Fibroblast of lung (primary cell): ENCODE measurements at places on chromosomes 16 and 17. TPM values are rescaled to one million over a fixed set of nuclear protein-coding genes. Genes with fewer than 3 reads are reported as not detected.

GRCh38 chr16:68499006-68499405, 40.1 kb upstream of the ZFP90 start:
- DNase-seq = no peak

GRCh38 chr16:12067714-12068401, 91.3 kb downstream of the SNX29 start:
- peak; percentile 89 for DNase-seq

DNA sequence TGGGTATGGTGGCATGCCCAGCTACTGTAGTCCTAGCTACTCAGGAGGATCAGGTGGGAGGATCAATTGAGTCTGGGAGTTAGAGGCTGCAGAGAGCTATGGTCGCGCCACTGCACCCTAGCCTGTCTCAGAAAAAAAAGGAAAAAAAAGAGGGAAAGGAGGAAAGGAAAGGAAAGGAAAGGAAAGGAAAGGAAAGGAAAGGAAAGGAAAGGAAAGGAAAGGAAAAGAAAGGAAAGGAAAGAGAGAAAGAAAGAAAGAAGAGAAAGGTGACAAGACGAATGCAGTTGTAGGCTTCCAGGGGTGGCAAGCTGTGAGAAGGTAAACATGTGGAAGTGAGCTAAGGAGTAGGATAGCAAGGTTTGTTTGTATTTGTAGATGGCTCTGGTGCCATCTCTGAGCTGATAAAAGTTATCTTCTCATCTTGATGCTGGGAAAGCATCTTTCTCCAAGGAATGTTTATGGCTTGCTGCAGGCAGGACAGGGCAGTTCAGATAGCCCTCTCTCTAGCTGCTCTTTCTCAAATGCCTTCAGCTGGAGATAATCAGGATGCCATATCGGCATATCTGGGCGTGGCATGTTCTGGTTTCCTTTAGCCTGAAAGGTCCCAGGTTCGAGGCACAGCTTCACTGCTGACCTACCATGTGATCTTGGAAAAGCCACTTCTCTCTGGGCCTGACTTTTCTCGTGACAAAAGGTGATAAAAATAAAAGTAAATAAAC, 2.8 kb upstream of the NOS2 start:
- no peak for DNase-seq

- DNase-seq = peak; percentile 29
Measured at GRCh38 chr16:22358000-22358399, 16.4 kb downstream of the CDR2 start.

DNA sequence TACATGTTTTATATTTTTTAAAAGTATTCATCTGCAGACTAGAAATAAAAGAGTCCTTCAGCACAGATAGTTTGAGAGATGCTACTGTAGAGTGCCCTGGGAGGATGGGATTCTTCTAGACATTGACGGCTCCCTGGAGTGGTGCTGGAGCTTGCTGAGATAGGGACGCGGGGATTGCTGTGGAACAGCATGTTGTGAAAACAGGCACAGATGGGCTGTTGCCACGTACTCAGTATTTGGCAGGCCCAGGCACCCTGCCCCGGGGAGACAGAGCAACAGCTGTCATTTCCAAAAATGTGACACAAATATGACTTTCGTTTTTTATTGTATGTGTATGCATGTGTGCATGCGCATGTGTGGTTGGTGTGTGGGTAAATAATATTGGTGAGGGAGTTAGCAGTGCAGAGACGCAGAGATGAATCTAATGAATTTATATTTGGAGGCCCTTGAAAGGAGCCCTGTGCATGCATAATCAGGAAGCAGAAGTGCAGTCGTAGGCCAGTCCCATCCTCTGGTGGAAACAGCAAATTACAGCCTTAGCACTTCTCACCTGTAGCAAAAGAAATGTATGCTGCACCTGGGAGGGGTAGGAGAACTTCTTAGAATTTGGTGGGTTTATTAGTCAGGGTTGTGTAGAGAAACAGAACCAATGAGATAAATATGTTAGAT, 6.2 kb upstream of the ABCA8 start:
- no peak for DNase-seq

DNA sequence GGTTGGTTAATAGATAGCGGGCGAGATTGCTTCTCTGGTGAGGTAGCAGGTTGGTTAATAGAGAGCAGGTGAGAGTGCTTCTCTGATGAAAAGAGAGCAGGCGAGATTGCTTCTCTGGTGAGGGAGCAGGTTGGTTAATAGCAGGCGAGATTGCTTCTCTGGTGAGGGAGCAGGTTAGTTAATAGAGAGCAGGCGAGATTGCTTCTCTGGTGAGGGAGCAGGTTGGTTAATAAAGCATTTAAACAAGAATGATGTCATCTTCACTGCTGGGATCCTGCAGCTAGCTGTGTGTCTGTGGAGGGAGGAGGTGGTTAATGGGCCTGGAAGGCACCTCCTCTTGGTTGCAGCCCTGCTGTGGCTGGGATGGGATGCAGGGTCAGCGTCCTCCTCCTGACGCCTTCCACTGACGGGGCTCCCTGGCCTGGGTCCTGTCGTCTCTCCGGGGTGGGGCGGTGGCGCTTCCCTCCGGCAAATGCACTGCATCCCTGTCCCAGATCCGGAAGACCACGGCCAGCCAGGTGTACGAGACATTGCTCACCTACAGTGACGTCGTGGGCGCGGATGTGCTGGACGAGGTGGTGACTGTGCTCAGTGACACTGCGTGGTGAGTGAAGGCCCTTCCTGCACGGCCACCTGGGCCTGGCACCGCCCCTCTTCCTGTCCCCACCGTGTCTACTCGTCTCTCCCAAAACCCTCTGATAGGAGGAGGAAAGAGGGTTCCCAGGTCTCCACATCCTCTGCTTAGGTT, 99.2 kb upstream of the ZNF750 start:
- DNase-seq = no peak

DNA sequence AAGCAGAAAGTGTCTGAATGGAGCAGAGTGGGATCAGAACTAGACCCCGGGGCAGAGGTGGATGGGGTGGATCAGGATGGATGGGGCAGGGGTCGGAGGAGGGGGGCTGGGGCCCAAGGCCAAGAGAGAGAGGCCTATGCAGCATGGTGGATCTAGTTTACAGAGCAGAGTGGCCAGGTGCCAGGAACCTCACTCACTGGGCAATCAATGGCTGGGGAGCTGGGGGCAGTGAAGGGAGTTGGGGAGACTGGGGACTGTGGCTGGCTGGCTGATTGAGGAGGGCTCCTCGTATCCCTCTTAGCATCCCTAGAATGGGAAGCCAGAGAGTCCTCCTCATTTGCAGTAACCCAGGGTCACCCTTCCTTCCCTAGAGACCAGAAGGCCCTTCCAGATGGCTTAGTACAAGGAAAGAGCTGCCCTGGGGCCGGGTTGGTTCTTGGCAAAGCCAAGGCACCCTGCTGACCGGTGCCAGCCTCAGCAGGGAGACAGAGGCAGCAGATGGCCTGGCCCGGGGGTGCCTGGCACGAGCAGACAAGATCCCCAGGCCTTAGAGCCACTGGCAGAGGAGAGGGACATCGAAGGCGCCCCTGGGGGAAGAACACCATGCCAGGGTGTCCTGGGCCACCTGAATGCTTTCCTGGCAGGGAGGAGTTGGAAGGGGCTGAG, 36.8 kb downstream of the SRCIN1 start:
- no peak for DNase-seq

DNA sequence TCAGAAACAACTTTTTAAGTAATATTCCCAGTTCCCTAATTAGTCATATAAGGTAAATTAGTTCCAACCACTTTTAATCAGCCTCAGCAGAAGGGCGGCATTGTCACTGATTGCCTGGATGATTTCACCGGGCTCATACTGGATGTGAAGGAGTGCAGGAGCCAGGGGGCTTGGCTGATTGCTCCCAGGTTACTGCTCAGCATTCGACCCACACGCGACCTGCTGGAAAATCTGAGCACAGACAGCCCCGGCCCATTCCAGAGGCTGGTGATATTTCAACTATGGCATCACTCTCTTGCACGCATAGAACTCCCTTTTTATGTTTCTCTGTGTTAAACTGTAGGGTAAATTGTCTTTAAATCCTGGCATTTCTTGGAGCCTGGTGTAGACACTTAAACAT, 34.2 kb downstream of the CPPED1 start:
- DNase-seq = no peak

GRCh38 chr17:81286491-81287145, 8.5 kb downstream of the SLC38A10 start:
- DNase-seq = no peak

- peak; percentile 82 for DNase-seq
Measured at GRCh38 chr17:80082403-80083135, 18.8 kb upstream of the GAA start.

GRCh38 chr17:59101178-59101577, 5.5 kb downstream of the TRIM37 start:
- DNase-seq = no peak

DNA sequence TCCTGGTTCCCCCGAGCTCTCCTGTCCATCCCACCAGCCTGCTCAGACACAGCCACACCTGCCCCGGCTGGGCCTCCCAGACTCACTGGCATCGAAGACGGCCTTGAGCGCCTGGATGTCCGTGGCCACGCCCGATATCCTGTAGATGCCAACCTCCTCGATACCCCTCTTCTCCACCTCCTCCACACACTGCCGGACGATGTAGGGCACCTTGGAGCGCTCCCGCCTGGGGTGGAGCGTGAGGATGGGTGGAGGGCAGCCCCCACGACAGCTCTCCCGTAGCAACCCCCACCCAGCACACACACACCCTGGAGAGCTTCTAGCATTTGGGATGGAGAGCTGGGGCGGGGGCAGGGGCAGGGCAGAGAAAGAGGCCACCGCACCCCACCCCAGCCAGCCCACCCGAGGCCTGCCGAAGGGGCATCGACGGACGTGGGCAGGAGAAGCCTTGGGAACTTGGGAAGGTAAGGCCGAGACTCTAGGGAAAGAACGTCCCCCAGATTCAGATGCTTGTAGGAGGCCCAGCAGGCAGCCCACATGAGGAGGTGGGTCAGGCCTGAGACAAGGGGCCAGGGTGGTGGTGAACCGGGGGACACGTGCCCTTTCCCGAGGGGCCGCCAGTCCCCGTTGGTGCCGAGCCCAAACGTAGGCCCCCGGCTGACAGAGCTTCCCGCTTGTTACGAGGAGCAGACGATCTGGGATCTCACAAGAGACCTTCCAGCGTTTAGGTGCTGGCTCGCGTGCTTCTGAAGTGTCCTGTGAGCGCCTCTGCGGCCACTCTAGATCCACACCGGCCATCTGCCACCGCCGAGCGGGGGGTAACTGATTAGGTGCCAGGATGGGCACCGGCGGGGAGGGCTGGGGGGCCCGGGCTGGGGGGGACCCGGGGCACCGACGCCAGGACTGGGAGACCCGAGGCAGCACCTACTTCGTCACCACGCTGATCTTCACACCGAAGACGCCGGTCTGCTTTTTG, 15.1 kb downstream of the TIMM22 start:
- no peak for DNase-seq

- DNase-seq = peak; percentile 51
Measured at GRCh38 chr17:81471818-81472456, 40.7 kb downstream of the ACTG1 start.

- no peak for DNase-seq
Measured at GRCh38 chr16:75620326-75621169, 2.5 kb downstream of the ADAT1 start.

DNA sequence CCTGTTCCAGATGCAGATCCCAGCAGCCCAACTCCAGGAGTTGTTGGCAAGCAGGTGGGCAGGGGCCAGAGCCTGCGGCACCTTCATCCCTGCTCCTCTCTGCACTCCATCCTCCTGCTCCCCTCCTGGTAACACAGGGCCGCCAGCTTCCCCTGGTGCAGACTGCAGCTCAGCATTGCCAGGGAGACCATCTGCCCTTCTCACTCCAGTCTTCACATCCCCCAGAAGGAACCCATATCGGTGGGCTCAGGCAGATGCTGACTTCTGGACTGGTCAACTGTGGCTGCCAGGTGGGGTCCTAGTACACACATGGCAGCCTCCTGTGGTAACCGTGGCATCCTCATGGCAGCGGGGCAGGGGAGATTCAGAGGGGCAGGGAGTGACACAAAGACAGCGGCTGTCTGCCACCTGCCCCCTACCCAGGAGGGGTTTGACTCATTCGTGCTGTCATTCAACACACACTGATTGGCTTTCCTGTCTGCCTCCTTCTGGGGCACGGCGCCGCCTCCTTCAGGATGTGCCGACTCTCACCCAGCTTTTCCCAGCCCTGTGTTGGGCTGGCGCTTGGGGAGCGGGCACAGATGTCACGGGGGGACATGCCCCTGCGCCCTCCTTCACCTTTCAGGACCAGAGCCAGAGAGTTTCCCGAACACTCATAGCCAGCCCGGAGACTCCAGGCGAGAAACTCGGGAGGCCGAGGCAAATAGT, 120.9 kb downstream of the CMIP start:
- no peak for DNase-seq

DNA sequence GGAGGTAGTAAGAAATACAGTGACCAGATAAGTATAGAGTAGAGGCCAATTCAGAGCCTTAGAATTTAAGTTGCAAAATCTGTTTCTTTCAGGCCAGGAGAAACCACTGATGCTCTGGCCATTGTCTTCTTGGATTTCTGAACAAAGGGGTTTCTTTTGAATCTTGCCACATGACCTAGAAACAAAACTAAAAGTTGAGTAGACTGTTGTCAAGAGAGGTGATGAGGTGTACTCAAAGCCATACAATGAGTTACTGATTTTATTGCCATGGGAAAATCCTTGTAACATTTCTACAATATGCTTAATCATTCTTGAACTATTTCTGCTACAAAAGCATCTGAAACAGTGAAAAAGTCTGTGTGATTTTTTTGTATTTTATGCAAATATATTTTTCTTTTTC, 881.3 kb downstream of the CDH11 start:
- no peak for DNase-seq

DNA sequence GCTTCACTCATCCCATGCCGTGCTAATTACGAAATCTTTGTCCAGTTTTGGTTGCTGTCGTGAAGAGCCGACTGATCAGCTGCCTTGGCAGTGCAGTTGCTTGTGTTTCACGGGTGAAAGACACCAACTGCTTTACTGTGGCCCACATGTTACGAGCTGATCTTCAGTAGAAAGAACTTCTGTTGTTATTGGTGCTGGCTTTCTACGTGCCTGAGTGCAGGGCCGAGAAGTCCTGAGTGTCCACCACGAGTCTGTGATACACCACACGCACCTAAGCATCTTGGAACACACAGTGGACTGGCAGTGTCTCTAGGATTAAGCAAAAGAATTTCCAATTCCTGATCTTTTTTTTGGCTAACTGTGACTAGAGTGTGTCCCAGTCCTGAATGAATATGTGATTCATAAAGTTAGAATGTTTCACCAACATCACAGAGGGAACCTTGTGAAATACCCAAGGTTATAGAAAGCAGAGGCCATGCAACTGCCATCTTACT, 70.4 kb upstream of the CLEC18A start:
- peak; percentile 21 for DNase-seq

GRCh38 chr17:34321964-34322363, 2.7 kb downstream of the CCL8 start:
- DNase-seq = no peak

DNA sequence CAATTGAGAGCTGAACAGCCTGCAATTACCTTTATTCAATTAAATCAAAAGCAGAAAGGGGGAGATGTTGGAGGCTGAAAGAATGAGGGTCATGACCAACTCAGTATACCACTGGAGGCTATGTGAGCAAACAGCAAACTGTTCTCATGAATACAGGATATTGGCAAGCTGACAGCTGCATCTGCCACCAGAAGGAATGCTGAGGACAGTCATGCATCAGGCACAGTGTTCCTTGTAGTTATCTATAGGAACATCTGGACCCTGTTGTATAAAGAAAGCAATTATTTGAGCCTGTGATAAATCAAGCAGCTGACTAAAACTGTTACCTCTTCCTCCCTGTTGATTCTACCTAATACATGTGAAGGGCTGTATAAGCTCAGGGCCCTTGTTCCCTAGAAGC, 2064.6 kb downstream of the TP53TG3F start:
- no peak for DNase-seq

KRTAP4-9 gene
- not detected in 2 replicates for total RNA-seq

KRTAP4-1 gene
- not detected in 2 replicates for total RNA-seq

HBA1 gene
- total RNA-seq = not detected in 2 replicates

PRR15L gene
- not detected in 2 replicates for total RNA-seq

SLC25A19 gene
- 7.4 and 9.7 TPM in 2 replicates for total RNA-seq

SLC52A1 gene
- total RNA-seq = 0.26 and 0.66 TPM in 2 replicates
